Thoracic aorta (tissue), 2 donors: ENCODE measurements at places on chromosomes 3 and 15. TPM values are rescaled to one million over a fixed set of nuclear protein-coding genes. Genes with fewer than 3 reads are reported as not detected.
A peak's percentile ranks its signal among the peaks of the same experiment; 100 is the strongest.

Gene PLSCR2
- total RNA-seq: not detected

Gene LRTM1
- total RNA-seq: not detected

Gene VPS8
- total RNA-seq: 40.1 TPM

Gene TERC
- 132 TPM for total RNA-seq

Gene MAGEF1
- 26.1 TPM for total RNA-seq

Gene ATR
- total RNA-seq: 21.3 TPM

Gene KLF13
- 59.5 TPM for total RNA-seq

Gene TTLL13
- total RNA-seq: not detected

Gene DLEC1
- 0.35 TPM for total RNA-seq

Gene LDHAL6B
- not detected for total RNA-seq

Gene GP5
- total RNA-seq: not detected

DNA sequence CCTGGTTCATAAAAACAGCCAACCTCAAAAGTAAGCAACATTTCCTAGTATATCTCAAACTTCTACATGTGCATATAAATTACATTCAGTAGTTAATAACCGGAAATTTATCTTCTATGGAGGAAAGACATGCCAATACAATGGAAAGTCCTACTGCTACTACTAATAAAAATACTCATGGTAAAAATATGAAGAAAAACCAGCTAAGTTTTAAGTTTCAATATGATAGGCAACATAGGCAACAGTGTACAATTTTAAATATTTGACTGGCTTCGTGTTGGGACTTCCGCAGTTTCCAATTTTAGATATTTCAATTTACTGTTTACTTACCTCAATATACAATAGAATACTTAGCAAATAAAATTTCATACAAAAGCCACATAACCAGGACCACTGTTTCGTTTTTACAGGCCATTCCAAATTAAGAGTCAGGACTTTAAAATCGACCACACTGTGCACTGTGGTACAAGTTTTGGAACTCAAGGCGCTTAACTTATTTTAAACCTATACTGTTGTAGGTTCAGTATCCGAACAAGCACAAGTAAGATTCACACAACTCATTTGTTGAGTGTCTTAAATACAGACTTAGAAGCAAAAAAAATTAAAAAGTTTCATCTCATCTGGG is 2.9 kb downstream of the NAA50 start:
- DNase-seq: no peak

- DNase-seq: no peak
Observed at GRCh38 chr3:38652934-38653333, 3.4 kb upstream of the SCN5A start.

DNA sequence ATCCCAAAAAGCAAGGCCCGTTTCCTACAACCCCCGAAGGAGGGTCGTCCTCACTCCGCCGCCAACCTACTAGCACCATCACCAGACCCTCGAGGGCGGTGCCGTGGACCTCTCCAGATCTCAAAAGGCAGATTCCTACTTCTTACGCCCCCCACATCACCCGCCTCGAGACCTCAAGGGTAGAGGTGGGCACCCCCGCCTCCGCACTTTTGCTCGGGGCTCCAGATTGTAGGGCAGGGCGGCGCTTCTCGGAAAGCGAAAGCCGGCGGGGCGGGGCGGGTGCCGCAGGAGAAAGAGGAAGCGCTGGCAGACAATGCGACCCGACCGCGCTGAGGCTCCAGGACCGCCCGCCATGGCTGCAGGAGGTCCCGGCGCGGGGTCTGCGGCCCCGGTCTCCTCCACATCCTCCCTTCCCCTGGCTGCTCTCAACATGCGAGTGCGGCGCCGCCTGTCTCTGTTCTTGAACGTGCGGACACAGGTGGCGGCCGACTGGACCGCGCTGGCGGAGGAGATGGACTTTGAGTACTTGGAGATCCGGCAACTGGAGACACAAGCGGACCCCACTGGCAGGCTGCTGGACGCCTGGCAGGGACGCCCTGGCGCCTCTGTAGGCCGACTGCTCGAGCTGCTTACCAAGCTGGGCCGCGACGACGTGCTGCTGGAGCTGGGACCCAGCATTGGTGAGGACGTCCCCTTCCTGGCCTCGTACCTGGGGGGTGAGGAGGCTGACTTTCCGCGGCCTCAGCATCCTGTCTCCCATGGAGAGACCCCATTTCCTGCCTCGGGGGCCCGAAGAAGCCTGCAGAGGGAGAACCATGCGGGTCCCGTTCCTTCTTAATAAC is at the start of gene MYD88:
TSS of gene MYD88 (plus strand) at position 313 of the 842 bp plus-strand sequence. CDS start at position 353, 40 bp downstream.
- DNase-seq: peak; percentile 45

GRCh38 chr15:69887009-69887408 is 210.7 kb downstream of the TLE3 start:
- no peak for DNase-seq

GRCh38 chr3:45599424-45599886 is 4.9 kb downstream of the LIMD1 start:
- no peak for DNase-seq

- no peak for DNase-seq
Observed at GRCh38 chr3:128503751-128504532, 10.9 kb upstream of the GATA2 start.

GRCh38 chr3:171225165-171225564 is 198.6 kb upstream of the SLC2A2 start:
- DNase-seq: no peak

GRCh38 chr3:158792709-158793108 is 9.1 kb upstream of the MFSD1 start:
- DNase-seq: no peak

DNA sequence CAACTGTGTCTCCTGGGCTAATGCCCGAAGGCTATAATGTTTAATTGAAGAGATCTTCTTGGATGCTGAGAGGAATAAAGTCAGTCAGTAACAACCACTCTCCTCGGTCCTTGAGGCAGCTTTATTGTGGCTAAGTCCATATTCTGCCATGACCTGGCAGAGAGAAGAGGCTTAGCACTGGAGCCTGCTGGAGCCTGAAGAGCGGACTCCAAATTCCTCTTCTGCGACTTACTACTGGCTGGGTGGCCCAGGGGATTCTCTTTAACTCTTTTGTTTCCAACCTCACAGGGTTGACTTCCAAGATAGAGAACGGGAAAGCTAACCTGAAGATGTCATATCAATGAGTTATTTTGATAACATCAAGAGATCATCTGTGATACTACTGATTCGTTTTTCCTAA is 71.1 kb downstream of the MYO1E start:
- DNase-seq: no peak

GRCh38 chr3:132569153-132569552 is 27.9 kb upstream of the ACKR4 start:
- DNase-seq: no peak

DNA sequence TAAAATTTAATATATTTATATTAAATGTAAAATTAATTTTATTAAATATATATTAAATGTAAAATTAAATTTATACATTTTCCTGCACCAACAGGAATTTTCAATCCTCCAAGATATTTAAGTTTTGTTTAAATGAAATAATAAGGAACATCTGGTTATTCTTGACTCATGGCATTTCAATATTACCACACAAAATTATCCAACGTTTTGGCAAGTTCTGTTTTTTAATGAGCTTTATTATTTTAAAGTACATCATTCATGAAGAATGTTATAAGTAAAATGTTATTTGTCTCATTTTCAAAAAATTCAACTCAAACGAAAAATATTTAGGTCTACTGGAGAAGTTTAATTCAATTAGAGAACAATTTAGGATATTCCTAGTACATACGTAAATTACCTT is 811.4 kb downstream of the NAALADL2 start:
- no peak for DNase-seq

GRCh38 chr3:52773361-52774065 is 2.8 kb upstream of the NEK4 start:
- DNase-seq: no peak

DNA sequence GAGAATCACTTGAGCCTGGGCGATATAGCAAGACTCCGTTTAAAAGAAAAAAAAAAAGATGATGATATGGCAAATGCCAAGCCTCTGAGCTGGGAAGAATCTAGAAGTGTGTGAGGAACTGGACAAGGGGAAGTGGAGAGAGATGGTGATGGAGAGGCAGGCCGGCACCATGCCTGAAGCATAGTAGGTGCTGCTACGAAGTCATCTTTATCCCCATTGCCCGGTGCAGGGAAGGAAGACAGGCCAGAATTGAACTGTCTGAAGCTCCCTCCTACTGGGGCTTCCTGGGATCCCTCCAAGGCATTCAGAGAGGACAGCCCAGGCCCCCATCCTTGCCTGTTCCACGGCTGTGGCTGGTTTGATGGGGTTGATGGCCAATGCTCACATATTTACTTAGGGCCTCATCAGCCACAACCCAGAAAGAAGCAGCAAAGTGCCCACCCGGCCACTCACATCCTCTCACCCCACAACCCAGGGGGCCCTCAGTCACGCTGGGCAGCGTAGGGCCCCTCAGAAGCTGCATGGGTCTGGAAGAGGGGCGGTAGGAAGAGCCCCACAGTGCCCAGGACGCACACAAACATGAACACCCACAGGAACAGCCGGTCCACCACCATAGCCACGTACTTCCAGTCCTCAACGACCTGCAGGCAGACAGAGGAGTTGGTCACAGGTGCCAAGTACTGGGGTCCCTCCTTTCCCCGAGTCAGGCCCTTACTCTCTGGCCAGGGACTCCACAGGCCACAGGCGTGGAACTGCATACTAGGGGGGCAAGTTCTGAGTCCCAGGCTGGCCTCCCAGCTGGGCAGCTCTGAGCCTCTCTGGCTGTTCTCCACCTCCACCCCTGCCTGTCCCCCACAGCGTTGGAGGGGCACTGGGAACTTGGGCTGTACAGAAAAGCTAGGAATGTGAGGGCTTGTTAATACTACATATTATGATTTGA is 4.1 kb upstream of the CHRNA3 start:
- DNase-seq: no peak

DNA sequence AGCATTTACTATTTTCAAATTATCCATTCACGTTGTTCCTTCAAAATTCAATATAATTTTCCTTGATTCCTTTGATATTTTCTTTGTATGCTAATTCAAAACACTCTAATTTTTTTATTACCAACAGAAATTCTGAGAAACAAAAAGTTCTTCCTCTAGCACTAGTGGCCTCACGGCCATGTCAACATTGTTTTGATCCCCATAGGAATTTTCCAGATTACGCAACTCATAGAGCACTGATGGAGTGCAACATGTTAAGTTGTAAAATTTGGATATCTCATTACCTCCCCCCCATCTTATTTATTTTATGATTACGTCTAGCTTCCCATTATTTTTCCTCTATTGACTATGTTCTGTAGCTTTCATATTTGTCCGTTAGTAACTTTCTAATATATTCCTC is 745.3 kb downstream of the TUSC7 start:
- no peak for DNase-seq

DNA sequence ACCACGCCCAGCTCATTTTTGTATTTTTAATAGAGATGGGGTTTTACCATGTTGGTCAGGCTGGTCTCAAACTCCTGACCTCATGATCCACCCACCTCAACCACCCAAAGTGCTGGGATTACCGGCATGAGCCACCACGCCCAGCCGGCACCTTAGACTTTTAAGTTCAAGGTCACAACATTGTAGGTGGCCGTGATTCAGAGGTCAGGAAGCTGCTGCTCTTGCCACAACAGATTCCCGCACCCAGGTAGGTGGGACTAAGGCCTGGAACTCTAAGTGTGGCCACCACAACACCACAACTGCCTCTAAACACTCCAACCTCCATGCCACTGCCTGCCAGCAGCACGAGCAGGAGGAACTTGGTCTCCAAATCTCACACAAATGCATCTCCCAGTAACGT is 196.8 kb downstream of the STT3B start:
- DNase-seq: no peak

DNA sequence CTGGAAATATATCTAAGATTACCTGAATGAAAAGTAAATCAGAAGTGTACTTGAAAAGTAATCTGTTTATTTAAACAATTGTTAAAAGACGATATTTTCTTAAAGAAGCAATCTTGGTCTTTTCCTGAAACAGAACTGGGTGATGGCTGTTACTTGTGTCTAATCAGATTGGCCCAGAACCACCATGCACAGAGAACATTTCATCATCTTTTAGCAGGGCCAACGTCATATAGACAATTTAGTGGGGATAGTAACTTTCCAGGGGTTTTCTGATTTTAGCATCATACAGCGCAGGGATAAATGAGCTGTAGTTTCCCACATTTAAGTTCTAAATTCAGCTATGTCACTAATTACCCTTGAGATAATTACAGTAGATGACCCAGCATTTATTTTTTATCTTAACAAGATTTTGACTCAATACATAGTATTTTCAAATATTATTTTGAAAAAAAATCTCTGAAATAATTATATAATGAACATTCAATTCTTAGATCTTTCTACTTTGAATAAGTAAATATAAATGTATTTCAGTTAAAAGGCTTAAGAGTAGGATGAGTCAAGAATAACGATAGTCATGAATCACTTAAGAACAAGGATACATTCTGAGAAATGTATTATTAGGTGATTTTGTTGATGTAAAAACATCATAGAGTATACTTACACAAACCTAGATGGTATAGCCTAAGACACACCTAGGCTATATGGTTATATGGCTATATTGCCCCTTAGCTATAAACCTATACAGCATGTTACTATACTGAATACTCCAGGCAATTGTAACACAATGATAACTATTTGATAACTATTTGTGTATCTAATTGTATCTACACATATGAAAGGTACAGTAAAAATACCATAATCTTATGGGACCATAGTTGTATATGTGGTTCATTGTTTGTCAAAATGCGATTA is 103.8 kb upstream of the MME start:
- no peak for DNase-seq

DNA sequence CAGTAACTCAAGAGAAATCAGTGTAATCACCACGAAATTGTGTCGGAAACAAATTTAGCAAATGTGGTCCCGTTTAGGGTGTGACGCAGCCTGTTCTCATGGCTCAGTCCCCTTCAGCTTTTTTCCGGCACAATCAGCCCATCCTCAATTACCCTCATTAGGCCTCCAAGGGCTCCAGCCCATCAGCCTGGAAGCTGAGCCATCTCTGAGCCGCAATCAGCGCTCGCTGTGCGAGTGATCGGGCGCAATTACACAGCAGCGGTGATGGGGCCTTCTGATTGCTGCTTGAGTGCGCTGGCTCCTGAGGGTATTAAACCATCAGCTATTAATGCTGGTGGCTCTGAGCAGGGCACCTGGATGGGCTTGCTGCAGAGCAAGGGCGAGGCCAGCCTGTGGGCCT is 55.6 kb downstream of the PLXNA1 start:
- DNase-seq: no peak

DNA sequence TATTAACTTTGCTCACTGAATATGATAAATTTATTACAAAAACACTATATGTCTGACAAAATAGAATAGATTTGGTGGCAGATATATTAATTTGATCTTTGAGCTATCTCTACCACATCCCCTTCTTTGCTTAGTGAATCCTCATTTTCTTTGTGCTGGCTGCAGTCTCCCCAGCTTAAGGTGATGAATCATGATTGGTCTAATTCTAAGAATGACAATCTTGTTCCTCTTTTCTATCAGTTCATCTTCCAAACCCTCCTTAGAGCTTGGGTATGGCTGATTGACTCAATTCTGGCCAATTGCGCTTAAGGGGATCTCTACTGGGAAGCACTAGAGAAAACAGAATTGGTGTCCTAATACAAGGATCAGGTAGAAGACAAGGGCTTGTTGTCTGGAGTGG is 309.6 kb upstream of the GOLIM4 start:
- DNase-seq: no peak

DNA sequence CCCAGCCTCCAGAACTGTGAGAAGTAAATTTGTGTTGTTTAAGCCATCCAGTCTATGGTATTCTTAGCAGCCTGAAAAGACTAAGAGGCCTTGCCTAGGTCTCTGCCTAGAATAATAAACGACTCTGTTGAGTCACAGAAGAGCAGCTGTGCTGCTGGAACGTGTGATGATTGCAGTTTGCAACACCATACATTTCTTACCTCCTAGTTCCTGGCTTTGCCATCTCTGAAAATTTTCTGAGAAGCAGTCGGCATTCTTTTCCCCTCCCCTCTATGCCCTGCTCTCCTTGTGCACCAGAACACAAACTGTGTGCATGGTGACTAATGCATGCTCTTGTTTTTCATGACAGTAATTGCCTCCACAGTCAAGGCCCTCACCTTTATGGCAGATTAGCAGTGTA is 301.3 kb downstream of the IL20RB start:
- DNase-seq: no peak
